NCI-H2029 treated with DMSO at 0.1 percent for 48 hours (cell line): ENCODE measurements at places on chromosomes 2 and 18.

GRCh38 chr18:73261243-73261642 is 393.5 kb upstream of the NETO1 start:
- no peak for DNase-seq

DNA sequence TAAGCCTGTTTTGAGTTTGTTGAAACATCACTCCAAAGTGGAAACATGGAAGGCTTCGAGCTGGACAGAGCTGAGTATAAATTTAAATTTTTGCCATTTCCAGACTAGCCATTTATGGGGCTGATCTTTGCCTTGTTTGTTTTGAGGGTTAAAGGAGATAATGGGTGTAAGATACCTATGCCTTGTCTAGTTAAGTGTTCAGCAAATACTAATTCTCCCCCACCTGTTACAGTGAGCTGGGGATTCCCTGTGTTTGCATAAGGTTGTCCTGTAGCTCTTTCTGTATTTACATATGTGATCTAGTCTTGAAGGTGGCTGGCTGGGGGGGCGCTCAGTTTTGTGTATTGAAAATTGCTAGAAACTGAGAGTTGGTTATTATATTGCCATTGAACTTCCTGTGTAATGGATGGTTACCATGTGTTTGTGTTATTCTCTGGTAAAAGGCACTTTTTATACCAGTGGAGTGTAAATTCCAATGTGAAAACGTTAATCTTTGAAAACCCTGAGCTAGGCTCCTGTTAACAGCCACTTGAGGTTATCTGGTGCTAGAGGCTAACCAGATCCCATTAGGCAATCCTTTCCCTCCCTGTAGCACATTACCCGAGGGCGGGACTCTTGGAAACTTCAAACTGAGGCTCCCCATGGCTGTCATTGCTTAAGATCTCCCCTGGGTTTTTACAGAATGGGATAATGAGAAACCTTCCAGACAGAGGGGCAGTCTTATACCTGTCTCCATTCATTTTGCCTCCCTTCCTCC is 26.7 kb downstream of the TANC1 start:
- DNase-seq = peak; percentile 75

GRCh38 chr2:201964631-201965206 is 68.9 kb upstream of the FZD7 start:
- no peak for DNase-seq

GRCh38 chr2:153299809-153300208 is 178.8 kb downstream of the RPRM start:
- no peak for DNase-seq

- no peak for DNase-seq
Measured at GRCh38 chr2:886072-887022, 64.3 kb upstream of the SNTG2 start.
